ENCODE measurements at places on chromosomes 5 and 9. TPM values are rescaled to one million over a fixed set of nuclear protein-coding genes. Genes with fewer than 3 reads are reported as not detected.

Gene PLCXD3
- total RNA-seq = 1.3 TPM

Gene LCN12
- total RNA-seq = not detected

Gene PCDHB5
- total RNA-seq = 2.8 TPM

Gene NANS
- 81.9 TPM for total RNA-seq

Gene NDUFA8
- 29.0 TPM for total RNA-seq

Gene PDCD1LG2
- 6.9 TPM for total RNA-seq

Gene INSL6
- total RNA-seq = not detected

Gene KIF4B
- under 0.01 TPM for total RNA-seq

Gene SCGB3A2
- total RNA-seq = not detected

Gene SLC12A7
- total RNA-seq = 23.9 TPM

Gene SLC45A2
- total RNA-seq = under 0.01 TPM

Gene SHISAL2B
- not detected for total RNA-seq

Gene ZNF883
- total RNA-seq = 6.2 TPM
